ENCODE measurements at places on chromosomes 3 and 15.
A peak's percentile ranks its signal among the peaks of the same experiment; 100 is the strongest.

GRCh38 chr3:152208439-152208838 lies 60.3 kb upstream of the MBNL1 start:
- DNase-seq: no peak

- peak; percentile 27 for DNase-seq
Observed at GRCh38 chr3:68997887-68998286, 15.6 kb downstream of the EOGT start.

- no peak for DNase-seq
Observed at GRCh38 chr3:155079468-155079745, 712 bp upstream of the MME start.

DNA sequence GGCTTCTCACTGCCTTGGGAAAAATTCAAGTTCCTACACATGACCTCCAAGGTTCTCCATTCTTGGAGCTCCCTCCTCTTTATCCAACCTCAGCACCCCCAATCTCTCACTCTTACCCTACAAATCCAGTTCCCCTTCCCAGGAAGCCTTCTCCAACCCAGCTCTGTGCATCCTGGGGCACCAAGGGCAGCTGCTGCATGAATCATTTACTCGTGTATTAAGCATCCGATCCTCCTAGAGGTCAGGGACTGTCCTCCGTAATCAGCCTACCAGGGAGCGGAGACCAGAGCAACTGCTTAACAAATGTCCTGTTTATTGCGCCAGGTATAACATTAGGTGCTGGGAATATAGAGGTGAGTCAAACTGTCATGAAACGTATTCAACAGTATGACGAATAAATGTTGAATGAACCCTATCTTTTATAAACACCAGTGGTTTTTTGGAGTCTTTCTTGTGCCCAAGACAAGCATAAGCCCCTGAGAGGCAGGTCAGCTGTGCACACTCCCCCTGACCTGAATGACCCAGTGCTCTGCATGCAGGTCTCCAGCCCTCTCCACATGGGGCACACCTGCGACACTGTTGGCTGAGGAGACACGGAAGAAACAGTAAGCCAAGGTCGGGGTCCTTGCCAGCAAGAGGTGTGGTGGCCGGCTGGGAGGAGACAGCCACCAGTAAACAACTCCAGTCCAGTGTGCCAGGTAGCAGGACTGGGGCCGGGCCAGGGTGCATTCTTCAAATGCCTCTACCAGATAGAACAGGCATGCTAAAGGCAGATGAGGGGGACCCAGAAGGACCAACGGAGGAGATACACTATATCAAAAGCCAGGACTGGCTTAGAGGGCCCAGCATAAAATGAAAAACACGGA lies 27.6 kb downstream of the ANP32A start:
- DNase-seq: peak; percentile 59

All from bronchial epithelial cell (primary cell).